ENCODE measurements at places on chromosomes 3 and 15.

- no peak for DNase-seq
These were observed 532 bp downstream of the B4GALT4 start for GRCh38 chr3:119240101-119240590.

DNA sequence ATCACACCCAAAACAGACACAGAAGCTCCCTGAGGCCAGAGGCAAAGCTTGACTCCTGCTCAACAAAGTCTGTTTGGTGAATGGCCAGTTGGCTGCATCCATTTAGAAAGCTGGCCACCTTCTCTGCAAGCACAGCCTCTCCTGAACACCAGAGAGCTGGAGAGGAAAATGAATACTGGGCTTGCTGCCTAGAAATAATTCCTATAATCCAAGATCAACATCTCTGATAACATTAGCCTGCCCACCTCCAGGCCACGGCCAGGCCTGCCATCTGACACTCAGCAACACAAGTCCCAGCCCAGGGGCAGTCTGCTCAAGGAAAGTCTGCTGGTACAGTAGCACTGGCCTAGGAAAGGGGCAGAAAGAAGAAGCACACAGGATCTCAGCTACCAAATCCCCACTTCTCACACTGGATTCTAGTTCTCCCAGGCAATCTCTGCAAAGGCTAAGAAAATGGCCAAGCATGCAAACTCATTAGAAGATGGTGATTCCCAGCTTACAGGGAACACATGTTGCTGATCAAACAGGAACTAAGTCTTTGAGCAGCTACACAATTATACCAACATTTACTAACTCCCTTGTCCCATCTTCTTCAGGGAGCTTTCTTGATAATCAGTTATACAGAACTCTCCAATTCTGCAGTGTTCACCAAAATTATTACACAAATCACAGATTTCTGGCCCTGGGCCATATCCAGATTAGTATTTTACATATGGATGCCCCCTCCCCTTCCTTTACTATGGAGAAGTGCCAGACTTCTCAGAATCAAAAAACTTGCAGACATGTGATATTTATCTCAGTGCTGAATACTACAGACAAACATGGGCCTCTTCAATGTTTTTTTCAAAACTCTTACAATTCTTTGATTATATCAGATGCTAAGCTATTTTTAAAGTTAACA lies 9.9 kb downstream of the TBC1D2B start:
- no peak for DNase-seq

DNA sequence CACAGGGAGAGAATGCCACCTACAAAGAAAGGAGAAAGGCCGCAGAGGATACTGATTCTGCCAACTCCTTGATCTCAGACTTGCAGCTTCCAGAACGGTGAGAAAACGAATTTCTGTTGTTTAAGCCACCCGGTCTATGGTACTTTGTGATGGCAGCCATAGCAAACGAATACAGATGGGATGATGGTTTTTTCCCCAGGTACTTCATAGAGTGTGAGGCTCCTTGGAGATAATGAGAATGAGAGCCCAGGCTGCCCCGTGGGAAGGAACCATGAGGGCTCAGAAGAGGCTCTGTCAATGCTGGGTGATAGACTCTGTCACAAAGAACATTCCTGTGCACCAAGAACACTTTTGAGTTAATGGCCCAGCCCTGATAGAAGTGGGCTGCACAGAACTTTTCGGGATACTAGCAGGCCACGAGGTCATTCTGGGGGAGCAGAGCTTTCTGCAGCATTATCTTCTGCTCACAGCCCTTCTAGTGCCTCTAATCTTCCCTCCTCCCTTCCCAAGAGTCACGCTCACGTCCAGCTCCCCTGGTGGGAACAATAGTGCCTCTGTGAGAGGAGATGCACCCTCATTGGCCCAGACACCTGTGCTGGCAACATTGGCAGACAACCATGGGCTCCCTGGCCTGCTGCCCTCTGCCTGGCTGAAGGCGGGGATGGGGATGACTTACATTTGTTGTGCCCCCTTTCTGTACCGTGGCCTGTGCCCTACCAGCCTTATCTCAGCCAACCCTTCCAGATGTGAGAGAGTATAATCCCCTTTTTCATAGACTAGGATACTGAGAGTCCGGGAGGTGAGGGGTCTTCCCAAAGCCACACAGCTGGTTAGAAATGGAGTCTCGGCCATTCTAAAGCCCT lies 5.2 kb upstream of the RLBP1 start:
- no peak for DNase-seq

GRCh38 chr3:108359011-108359410 lies 62.7 kb downstream of the HHLA2 start:
- no peak for DNase-seq

GRCh38 chr3:189458528-189458927 lies 172.7 kb upstream of the TP63 start:
- DNase-seq, result no peak

- no peak for DNase-seq
These were observed 115.2 kb downstream of the DCLK3 start for GRCh38 chr3:36649125-36649524.

- peak; percentile 64 for DNase-seq
These were observed 4.5 kb upstream of the GATA2 start for GRCh38 chr3:128497305-128498126.

DNA sequence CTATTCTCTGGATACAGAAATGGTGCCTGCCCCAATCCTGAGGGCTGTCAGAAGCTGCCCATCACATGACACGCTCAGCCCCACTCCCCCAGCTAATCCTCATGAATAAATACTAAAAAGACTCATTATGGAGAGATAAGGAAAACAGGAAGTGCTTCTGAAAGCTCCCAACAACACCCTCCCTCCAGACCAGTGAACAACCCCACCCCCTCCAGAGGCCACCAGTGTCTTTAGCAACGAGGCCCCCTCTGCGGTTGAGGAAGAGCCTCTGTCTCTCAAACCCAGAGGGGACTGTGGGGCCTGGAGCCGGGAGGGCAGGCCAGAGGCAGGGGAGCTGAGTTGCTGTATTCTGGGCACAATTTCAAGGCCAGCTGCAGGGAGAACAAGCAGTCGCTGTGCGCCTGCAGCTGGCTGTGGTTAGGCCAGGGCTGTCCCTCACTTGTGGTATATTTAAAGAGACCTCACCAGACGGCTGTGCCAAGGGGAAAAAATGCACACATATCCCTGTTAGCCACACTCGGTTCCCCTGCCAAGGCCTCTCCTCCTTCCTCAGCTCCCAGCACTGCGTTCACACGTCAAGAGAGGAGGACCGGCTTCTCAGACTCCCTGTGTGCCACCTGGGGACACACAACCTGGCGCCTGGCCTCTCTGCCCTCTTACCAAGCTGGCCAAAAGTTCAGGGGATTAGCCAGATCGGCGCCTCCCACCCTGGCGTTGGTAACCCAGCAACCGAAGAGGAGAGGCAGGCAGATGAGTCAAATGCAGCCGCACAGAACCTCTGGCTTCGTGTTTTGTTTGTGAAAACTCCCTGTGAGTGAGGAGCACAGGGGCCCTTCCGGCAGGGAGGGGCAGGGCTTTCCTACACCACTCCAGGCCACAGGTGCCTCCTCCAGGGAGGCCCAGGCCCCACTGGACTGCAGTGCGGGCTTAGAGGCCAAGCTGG lies 101.2 kb upstream of the ETV5 start:
- no peak for DNase-seq

- no peak for DNase-seq
These were observed 7.0 kb downstream of the DNAJB11 start for GRCh38 chr3:186577521-186577920.

DNA sequence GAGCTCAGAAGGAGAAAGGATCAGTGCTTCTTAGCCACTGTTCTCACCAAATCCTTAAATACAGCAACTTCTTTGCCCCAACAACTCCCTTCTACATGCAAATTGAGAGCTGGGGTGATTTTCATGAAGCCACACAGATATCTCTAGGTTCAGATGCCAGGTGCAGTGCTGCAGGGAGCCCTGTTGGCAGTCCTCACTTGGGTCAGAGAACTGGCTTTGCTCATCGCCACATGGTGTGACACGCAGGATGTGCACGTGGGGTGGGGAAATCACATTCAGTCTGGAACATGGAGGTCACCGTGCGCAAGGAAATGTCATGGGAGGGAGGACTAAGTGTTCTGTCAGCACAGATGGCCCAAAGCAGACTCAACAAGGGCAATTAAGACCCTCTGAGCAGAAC lies 103.8 kb downstream of the WDR76 start:
- DNase-seq, result no peak

Data from activated naive CD4-positive, alpha-beta T cell treated with Interleukin-2 at 50 U/mL for 16 hours (primary cell).